Putamen (tissue), 1 donor: ENCODE measurements at places on chromosomes 5 and 9.
A peak's percentile ranks its signal among the peaks of the same experiment; 100 is the strongest.

- no peak for DNase-seq
Observed at GRCh38 chr5:139696894-139697658, 48.9 kb downstream of the CXXC5 start.

GRCh38 chr9:131773911-131774379 lies 34.1 kb upstream of the RAPGEF1 start:
- DNase-seq = peak; percentile 18

DNA sequence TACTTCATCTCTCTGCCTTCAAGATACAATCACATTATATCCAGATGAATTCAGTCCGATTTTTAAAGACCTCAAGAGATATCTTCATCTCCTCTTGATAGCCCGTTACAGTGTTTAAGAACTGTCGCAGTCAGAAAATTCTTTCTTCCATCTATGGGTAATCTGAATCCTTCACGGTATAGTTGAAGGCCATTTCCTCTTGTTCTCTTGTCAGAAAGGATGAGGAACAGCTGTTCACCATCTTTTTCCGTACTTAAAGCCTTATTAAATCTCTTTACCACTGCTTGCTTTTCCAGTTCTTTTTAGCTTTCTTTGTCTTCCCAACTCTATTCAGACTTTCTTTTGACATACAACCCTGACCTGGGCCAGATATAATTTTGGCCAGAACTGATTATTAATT lies 121.8 kb downstream of the XRCC4 start:
- DNase-seq = no peak

DNA sequence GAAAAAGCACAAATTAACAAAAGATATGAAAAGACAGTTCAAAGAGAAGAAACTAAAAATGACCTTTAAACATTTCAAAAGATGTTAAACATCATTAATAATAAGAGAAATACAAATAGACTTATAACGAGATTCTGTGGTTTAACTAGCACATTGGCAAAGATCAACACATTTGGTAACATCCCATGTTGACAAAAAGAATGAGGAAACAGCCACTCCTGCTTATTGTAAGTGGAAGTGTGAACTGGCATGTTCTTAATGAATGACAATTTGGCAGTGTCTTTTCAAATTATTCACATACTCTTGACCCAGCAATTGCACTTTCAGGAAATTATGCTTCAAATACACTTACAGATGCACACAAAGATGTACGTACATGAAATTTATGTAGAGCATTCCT lies 176.3 kb downstream of the TLE1 start:
- DNase-seq = no peak

GRCh38 chr9:7286101-7286500 lies 513.5 kb downstream of the DMAC1 start:
- no peak for DNase-seq

DNA sequence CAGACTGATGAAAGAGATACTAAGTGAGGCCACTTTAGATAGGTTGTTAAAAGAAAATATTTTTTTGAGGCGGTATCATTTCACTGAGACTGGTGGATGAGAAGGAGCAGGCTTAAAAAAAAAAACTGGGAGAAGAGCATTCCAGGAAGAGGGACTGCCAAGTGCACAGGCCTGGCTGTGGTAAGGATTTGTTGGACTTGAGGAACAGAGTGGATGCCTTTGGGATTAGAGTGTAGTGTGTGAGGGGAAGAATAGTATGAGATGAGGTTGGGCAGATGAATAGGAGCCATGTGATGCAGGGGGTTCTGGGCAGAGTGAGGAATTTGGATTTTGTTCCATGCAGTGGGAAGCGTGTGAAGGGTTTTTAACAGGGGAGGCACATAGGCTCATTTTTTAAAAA lies 57.9 kb downstream of the PBX3 start:
- DNase-seq = no peak

DNA sequence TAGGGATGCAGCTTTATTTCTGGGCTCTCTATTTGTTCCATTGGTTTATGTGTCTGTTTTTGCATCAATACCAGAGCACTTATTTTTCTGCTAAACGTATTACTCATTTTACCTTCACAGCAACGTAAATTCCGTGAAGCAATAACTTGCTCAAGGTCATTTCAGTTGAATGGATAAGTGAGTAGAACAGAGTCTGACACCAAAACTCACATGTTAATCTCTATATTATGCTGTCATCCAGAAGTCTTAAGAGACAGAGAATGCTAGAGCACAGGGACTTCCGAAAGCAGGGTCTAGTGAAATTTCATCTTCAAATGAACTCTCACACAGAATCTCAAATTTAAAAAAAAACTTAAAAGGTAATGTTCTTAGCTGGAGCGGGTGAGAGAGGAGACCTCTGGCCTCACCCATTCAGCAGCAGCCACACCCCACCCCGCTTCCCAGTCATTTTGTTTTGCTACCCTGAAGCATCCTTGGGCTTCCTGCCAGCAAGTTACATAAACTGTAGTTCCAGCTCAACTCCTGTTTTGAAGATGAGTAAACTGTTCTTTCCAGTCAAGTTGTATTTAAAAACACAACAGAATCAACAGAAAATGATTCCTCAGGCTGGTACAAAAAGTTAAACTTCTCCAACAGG lies 69.3 kb downstream of the TRIM36 start:
- no peak for DNase-seq

GRCh38 chr5:162174358-162174974 lies 106.9 kb downstream of the GABRG2 start:
- no peak for DNase-seq

DNA sequence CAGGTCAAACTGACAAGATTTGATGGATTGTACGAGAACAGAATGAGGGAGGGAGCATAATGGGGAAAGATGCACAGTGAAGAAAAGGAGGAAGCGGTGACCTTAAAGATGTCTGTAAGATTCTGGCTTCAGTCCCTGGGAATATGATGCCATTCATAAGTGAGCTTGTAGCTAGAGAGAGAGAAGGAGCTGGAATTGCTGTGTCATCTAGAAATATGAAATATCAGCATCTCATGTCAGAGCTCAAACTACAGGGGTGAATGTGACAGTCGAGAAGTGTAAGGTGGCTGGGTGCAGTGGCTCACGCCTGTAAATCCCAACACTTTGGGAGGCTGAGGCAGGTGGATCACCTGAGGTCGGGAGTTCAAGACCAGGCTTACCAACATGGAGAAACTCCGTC lies 24.0 kb upstream of the WHRN start:
- no peak for DNase-seq
